ENCODE measurements at places on chromosomes 7 and 10. TPM values are rescaled to one million over a fixed set of nuclear protein-coding genes. Genes with fewer than 3 reads are reported as not detected.

CABCOCO1 gene
- not detected for polyA plus RNA-seq

RNF32 gene
- polyA plus RNA-seq = 5.2 TPM

EN2 gene
- 0.07 TPM for polyA plus RNA-seq

CDC14C gene
- polyA plus RNA-seq = not detected

MMP21 gene
- polyA plus RNA-seq = not detected

ZNRF2 gene
- 4.7 TPM for polyA plus RNA-seq

- no peak for DNase-seq
Measured at GRCh38 chr7:85659364-85659763, 472.5 kb upstream of the SEMA3D start.

DNA sequence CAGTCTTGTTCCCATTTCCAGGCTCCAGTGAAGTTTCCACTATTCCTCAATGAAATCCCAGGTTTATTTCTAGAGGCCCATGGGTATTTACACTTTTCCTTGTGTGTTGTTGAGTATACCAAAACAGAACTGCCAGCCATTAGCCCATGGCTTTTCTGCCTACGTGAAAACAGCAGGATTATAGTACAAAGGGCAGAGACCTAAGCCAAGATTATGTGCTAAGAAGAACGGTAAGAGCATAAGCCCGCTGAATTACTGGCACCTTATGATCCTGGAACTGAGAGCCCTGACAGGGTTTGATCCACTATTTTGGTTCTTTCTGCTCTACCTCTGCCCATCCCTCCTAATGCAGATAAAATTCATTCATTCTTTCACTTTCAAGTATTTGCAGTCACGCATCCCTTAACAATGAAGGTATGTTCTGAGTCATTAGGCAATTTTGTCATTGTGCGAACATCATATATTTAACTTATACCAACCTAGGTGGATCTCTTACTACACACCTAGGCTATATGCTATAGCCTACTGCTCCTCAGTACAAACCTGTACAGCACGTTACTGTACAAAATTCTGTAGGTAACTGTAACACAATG lies 16.0 kb downstream of the SEMA3C start:
- no peak for DNase-seq

GRCh38 chr10:75880031-75880775 lies 448.8 kb downstream of the LRMDA start:
- no peak for DNase-seq

GRCh38 chr10:44908066-44908749 lies 2.9 kb upstream of the TMEM72 start:
- peak; percentile 24 for DNase-seq
